Dermis blood vessel endothelial cell (primary cell): ENCODE measurements at places on chromosomes 16 and 17.
A peak's percentile ranks its signal among the peaks of the same experiment; 100 is the strongest.

GRCh38 chr16:3138823-3139426 is 4.1 kb downstream of the ZNF213 start:
- DNase-seq, result no peak

DNA sequence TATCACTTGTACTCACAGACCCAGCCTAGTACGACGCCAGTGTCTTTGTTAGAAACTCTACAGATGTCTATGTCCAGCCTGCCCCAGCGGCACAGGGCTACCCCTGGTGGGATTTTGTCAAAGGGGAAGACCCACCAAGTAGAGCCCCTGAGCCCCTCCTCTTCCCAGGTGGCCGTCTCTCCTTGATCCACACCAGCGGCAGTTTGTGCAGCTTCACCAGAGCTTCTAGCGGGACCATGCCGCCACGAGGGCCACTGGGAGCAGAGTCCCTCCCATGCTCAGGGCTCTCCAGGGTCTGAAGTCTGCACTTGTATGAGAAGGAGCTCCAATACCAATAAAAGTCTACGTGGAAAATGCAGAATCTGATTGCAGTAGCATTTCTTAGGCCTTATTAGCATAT is 157.1 kb downstream of the RPTOR start:
- DNase-seq, result no peak

- no peak for DNase-seq
Measured at GRCh38 chr16:56298948-56299596, 107.8 kb downstream of the GNAO1 start.

DNA sequence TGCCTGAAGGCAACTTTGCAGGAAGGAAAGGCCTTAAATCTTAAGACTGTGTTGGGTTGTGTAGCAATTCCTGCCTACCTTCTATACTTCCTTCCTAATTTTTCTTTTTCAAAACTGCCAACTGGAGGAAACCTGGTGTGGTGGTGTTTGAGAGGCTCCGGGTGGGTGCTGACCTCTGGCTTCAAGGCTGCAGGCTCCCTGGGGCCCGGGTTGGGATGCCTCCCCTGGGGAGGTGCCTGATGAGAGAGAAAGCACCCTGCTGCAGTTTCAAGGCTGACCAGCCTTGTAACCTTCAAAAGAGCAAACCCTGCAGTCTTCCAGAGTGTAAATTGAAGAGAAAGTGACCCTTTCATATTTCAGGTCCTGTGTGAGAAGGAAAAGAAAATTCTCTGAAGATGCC is 55.9 kb downstream of the MSI2 start:
- DNase-seq, result no peak

GRCh38 chr16:3513892-3514583 is 13.2 kb downstream of the CLUAP1 start:
- DNase-seq, result no peak

GRCh38 chr17:8872705-8873435 is 5.4 kb upstream of the PIK3R6 start:
- no peak for DNase-seq

DNA sequence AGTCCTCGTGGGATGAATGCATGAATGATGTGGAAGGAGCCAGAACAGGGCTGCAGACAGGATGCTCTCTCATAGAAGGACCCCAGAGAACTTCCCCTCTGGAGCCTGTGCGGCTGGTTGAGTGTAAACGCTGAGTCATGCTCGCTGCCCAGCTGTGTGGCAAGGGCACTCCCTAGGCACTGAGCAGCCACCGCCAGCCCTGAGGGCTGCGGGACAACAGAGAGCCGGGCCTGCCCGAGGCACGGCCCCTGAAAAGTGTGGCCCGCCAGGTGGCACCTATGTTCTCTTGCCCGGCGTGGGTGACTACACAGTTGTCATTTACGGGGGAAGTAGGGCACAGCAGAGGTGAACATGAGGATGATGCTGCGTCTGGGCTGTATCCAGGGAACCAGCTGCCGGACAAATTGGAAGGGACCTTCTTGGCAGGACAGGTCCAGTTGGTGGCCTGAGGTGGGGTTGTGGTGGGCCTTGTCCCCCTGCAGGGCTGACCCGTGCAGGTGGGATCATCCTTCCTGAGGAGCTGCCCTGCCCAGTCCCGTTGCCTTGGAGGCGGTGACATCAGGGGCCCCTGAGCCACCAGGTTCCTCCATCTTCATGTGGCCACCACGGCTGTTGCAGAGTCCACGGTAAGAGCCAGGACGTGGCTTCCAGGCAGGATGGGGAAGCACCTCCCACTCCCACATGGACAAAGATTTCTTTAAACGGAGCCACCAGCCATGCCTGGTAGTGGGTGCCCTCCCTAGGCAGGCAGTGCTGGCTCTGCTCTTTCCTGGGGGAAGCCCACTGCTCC is 94.8 kb upstream of the CBX4 start:
- DNase-seq, result peak; percentile 67

GRCh38 chr16:15494236-15494635 is 59.8 kb downstream of the BMERB1 start:
- DNase-seq, result peak; percentile 28

DNA sequence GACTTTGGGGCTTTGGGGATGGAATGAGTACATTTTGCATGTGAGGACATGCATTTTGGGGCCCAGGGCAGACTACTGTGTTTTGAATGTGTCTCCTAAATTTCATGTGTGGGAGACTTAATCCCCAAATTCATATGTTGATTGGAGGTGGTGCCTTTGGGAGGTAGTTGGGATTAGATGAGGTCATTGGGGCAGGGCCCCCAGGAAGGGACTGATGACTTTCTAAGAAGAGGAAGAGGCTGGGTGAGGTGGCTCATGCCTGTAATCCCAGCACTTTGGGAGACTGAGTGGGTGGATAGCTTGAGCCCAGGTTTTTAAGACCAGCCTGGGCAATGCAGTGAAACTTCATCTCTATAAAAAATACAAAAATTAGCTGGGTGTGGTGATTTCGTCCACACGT is 42.8 kb upstream of the RAI1 start:
- no peak for DNase-seq

DNA sequence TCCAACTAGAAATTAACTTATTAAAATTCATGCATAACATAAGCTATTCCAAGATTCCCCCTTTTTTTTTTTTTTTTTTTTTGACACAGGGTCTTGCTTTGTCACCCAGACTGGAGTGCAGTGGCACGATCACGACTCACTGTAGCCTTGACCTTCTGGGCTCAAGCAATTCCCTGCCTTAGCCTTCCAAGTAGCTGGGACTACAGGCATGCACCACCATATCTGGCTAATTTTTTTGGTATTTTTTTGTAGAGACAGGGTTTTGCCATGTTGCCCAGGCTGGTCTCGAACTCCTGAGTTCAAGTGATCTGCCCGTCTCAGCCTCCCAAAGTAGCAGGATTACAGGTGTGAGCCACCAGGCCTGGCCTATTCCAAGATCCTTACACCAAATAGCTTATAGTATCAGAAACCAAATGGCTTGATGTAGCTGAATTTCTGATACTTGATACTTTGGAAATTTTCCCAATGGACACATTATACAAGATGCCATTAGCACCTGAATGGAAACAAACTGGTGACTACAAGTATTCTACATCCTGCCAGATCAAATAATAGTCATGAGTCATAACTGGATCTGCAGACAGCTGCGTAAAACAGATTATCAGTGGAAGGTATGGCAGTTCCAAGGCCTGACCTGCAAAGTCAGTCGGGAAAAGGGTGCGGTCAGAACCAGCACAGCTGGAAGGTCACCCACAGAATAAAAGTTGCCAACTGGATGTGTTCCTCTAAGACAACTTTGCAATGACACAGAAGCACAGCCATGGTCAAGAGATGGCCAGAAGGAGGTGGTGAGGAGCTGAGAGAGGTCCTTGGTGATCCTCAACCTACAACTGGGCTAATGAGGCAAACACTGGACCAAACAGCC is 14.5 kb downstream of the TUBG1 start:
- DNase-seq, result peak; percentile 71

- DNase-seq, result no peak
Measured at GRCh38 chr16:60882816-60883215, 1153.4 kb downstream of the CDH8 start.

- DNase-seq, result no peak
Measured at GRCh38 chr16:49461517-49461951, 87.9 kb downstream of the C16orf78 start.

DNA sequence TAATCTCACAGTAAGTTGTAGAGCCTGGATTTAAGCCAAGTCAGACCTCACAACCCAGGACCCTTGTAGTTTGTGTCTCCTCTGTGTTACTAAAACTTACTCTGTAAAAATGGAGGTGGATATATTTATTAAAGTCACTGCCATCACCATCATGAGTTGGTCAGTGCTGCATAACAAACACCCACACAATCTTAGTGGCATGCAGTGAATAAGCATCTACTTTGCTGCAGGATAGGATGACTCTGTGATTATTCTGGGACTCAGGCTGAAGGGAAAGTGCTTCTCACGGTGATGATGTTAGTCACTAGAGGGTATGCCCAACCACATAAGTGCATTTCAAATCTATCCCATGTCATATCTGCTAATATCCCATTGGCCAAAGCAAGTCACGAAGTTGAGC is 398.7 kb downstream of the XYLT1 start:
- no peak for DNase-seq

- no peak for DNase-seq
Measured at GRCh38 chr16:14545346-14545884, 84.6 kb downstream of the PARN start.

DNA sequence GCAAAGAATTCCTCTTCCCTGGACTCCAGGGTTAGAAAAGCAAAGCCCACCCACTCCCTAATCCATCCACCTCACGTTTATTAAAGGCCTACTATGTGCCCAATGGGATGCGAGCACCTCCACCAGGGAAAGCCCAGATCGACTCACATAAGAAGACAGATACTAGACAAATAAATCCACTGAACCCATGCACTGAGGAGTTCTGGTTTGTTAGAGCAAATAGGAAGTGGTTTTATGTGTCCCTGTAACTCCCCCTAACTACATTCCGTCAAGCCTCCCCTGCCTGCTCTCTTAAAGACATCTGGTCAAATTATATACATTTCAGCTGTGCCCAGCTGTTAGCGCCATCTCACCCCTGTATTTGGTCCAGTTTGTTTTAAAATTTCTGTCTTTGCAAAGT is 218.5 kb upstream of the RPL38 start:
- DNase-seq, result no peak

- DNase-seq, result no peak
Measured at GRCh38 chr17:63399856-63400255, 46.2 kb downstream of the CYB561 start.

- no peak for DNase-seq
Measured at GRCh38 chr17:47235923-47236322, 17.7 kb upstream of the ITGB3 start.

- no peak for DNase-seq
Measured at GRCh38 chr17:66372182-66372581, 69.8 kb downstream of the PRKCA start.

GRCh38 chr17:3710951-3711383 is 12.7 kb upstream of the HASPIN start:
- DNase-seq, result peak; percentile 81

GRCh38 chr17:10631048-10631700 is 25.9 kb downstream of the MYH3 start:
- DNase-seq, result peak; percentile 56

DNA sequence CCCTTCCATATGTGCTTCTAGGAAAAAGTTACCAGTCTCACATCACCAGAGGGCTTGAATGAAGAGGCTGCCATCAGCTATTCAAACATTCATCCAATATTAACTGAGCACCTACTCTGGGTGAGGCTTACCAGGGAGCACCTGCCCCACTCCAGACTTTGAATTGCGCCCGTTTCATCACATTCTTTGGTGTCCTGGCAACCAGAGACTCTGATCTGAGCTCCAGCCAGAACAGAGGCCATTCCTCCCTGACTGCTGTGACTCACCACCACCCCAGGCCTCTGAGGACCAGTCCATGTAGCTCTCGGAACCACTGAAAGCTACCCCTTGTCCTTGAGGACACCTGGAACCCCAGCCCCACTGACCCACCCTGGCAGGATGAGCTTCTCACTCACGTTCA is at the start of gene C16orf96:
Gene C16orf96, plus strand, starts transcription at position 229 of the 400 bp plus-strand sequence. Its CDS starts 150 bp downstream, at position 379.
- no peak for DNase-seq

- no peak for DNase-seq
Measured at GRCh38 chr17:9057310-9057709, 36.0 kb downstream of the NTN1 start.

GRCh38 chr16:81095653-81095952 is 592 bp downstream of the GCSH start:
- DNase-seq, result no peak

GRCh38 chr16:12265108-12265507 is 288.6 kb downstream of the SNX29 start:
- DNase-seq, result no peak

DNA sequence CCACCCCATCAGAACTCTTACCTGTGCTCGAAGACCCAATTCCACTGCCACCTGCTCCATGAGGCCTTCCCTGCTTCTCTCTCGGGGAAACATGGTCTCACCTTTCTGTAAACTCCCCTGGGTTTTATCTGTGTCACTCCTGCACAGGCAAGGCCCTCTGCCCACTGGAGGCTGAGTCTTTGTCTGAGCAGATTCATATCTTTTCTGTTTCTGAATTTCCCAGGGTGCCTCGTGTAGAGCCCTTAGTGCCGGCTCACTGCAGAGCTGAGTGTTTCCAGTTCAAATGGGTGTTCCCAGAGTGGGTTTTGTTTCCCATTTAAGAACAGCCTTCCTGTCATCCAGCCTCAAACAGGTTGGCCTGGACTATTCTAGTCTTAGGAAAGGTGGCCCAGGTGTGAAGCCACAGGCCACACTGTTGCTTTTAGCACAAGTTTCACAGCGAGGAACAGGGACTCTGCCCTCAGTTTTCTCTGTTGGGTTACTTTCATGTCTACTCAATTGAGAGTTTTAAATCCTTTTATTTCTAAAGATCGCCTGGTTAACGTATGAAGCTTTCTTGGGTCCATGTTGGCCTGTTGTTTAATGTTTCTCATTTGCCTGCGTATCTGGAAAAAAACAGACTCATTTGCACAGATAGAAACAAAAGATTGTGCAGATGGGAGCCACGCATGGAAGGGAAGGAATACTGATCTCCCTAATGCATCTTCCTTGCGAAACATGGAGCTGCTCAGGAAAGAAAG is 228.7 kb downstream of the MSI2 start:
- no peak for DNase-seq

GRCh38 chr17:3905017-3905520 is 11.2 kb downstream of the P2RX1 start:
- DNase-seq, result no peak

DNA sequence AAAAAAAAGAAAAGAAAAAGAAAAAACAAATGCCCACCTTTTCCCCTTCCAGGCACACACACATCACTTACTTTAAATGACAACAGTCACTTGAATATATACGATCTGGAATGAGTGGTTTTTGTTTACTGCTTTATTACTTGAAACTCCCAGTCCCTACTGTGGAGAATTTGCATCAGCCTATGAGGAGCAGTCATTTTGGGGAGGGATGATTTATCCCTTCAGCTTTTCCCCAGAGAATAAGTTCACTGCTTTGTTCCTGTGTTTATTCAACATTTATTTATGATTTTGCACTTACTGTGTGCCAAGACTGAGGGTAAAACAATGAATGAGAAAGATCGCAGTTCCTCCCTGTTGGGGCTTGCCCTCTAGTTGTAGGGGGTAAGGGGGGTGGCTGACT is 4.7 kb upstream of the ZNF423 start:
- DNase-seq, result no peak
